AG04449 (cell line): ENCODE measurements at places on chromosomes 1 and 21.

DNA sequence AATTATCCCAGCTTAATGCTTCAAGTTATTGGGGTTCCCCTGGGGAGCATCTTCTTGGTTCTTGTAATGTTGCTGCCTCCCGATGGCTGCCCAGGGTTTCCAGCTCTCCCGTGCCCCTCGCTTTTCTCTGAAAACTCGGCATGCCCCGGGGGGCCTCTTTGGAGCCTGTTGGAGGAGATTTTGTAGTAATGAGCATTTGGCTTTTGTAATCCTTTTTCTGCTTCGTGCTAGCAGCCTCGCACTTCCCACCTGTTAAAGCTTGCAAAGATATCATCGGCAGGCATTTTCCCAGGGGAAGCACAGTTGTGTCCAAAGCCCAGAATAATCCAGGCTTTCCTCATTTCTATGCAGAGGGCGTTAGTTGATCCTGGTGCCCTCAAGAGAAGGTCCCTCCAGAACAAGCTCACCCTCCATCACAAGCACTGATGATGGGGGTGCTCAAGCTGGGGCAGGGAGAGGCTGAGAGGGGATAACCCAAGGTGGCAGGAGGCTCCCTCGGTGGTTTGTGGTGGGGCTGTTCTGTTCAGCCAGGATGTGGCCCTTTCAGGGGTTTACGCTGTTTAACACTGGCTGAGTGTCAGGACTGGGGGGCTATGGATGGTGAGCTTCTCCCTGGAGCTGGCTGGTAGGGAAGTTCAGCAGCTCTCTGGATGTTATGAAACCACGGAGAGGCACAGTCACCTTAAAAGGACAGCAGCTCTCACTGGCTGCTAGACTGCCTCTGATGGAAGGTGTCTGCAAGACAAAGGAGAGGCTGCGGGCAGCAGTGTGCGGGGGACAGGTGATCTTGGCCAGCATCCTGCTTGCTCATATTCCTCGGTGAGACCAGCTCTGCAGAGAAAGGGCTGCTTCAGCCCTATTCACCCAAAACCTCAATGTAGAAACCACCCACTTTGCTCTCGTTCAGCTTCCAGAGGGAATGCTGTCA is 477.1 kb upstream of the VAMP3 start:
- no peak for DNase-seq

GRCh38 chr1:162319493-162320175 is 57.0 kb downstream of the SPATA46 start:
- no peak for DNase-seq

GRCh38 chr1:5901150-5901549 is 91.1 kb downstream of the NPHP4 start:
- DNase-seq = no peak

- DNase-seq = no peak
Observed at GRCh38 chr1:13824626-13825025, 124.6 kb downstream of the PRDM2 start.

GRCh38 chr1:16292739-16293138 is 55.8 kb upstream of the CPLANE2 start:
- DNase-seq = no peak

DNA sequence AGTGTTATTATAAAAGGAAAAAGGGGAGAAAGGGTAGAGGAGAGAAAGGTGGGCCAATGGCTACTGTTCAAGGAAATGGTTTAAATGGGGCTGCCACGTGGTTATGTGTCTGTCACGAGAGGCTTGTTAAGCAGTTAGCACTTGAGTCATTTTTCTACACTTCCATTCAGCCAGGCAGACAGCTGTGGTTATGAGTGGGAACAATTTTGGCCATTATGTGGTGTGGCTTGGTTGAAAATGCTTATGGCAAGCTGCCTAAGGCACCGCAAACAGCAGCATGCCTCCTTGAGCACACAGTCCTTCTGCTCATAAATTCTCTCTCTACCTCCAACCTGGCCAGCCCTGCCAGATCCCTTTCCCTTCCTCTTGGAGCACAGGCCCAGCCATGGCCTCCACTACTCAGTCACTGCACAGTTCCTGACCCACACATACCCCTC is 3.2 kb upstream of the SRM start:
- peak; percentile 17 for DNase-seq

DNA sequence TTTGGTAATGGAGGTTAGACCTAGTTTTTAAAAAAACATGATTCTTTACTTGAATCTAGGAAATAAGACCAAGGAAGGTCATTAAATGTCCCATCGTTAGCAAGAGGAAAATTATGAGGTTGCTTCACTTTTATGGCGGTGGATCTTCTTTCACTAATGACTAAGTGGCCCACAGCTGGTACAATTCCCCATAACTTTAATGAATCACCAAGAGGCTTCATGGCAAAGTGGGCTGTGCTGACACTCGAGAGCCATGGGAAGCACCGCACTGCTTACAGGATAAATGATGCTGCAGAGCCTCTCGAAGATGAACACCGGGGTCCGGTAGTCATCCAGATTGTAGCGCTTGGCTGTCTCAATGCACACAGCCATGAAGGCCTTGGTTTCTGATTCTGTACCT is 108.8 kb downstream of the UBR4 start:
- DNase-seq = no peak

DNA sequence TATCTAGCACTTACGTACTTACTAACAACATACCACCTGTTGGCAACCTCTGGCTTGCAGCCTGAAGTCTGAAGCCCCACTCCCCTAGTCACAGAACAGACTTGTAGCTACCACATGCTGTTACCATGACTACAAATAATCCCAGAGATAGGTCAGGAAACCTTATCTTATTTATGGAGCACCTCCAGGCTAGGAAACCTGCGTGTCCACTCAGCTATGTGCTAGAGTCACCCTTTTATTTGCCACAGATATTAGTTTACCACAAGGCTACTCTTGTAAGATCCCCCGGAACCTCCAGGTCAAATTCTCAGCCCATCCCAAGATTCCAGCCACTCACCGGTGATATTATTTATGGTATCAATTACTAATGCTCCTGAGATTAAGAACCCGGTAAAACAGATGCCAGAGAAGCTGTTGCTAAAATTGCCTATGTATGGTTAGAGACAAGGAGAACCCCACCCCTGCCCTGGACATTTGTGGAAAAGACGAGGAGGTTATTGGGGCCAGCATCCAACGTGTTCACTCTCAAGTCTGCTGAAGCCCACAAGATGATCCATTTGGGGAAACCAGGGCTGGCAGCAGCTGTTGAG is 116.5 kb downstream of the TBX15 start:
- no peak for DNase-seq

DNA sequence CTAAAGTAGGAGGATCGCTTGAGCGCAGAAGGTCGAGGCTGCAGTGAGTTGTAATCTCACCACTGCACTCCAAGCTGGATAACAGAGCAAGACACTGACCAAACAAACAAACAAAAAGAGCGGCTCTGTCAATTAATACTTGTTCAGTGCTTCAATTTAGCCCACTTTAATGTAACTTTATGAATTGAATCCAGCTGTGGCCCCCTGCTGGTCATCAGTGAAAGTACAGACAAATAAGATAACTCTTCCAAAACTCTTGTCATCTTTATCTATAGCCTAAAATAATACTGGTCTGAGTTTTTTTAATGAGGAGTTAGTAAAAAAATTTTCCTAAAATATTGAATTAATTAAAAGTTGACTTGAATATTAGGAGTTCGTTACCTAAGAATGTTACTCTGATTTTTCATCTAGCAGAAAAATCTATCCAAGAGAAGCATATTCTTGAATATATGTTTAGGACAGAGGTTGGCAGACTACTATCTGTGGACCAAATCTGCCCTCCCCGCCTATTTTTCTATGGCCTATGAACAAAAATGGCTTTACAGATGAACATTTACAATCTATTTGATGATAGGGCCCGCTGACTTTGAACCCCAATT is 26.1 kb downstream of the ATP5PF start:
- DNase-seq = no peak

DNA sequence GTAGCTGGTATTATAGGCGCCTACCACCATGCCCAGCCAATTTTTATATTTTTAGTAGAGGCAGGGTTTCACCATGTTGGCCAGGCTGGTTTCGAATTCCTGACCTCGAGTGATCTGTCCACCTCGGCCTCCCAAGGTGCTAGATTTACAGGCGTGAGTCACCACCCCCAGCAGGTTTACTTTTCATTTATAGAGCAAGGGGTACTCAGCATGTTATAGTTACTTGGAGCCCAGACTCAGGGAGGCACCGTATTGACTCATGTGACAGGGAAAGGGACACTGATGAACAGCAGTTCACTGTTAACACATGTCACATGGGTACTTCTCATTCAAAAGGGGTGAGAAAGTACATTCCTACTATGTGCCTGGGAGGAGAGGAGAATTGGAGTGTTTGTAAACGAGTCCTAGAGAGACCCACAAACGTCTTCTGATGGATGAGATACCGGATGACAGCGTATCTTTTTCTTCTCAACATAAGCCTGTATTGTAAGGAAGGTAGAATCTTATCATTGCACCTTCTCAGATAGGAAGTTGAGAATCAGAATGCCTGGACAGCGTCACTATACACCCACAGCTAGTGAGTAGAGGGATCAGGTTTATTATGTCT is 510.0 kb downstream of the USP25 start:
- DNase-seq = no peak

DNA sequence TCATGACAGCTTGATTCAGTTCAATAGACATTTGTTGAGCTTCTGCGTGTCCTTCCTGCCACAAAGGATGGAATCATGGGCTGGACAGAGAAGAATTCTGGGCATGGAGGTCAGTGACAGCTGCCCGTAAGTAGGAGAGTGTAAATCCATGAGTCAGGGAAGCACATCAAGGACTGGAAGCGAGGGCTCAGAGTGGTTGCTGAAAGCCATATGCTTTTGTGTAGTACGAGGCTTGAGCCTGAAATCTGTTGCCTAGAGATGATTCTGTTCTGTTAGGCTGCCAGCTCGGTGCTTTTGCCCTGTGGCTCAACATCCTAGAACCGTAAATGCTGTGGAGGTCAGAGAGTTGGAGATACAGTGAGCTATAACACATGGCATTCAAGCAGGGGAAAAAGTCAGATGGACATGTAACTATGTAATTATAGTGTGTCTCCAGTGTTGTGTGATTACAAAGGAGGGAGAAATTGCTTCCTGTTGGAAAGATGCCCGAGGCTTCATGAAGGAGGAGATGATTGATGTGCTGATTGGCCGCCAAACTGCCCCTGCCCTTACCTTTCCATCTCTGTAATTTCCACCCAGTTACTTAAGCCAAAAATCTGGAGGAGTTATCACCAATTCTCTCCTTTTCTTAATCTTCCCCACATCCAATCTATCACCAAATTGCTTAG is 92.8 kb upstream of the CACNA1E start:
- DNase-seq = no peak

DNA sequence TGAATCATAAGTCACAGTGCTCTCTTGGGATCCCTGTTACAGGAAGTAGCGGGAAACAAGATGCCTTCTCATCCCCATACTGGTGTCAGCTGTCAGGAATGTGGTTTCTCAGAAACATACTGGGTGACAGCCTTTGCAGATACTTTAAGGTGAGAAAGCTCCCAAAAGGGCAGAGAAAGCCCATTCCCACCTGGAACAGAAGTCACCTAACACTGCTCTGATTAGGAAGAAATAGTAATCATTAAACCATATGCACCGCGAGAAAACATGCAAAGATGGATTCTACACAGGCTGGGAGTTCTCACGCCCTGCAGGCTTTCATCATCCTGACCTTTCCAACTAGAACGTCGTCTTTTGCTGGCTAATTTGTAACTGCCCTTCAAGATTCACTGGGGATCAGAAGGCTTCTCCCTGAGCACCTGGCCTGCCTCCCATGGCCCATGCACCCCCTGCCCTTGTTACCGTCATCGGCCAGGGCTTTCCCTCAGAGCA is 46.2 kb upstream of the SLC44A3 start:
- no peak for DNase-seq

DNA sequence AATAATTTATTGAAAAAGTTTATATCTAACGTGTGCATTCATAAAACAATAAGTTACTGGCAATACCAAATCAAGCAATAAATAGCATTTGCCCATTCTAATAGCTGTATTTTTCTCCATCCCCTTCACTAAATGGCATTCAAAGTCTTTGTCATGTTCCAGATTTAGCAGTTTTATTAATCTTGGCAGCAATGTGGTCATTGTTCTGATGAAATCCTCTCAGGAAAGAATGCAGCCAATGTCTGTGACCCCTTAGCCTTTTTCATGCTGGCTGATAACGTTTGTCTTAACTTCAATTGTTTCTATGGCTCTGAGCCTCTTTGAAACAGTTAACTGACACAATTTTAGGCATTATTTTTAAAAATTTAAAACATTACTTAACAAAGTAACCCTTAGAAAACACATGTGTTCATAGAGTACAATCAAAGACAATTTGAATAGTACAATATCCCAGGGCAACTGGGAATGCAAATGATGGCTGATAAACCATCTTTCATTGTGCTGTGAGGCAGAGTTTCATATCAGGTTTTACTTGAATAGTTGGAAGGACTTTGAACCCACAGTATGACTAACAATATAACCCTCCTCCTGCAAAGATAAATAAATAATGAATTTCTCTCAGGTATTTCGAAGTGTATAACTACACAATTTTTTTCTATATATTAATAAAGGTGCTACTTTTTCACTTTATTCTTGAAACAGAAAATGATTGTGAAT is 217.5 kb downstream of the LRRIQ3 start:
- no peak for DNase-seq

GRCh38 chr1:199550199-199551065 is 477.1 kb upstream of the NR5A2 start:
- DNase-seq = no peak

DNA sequence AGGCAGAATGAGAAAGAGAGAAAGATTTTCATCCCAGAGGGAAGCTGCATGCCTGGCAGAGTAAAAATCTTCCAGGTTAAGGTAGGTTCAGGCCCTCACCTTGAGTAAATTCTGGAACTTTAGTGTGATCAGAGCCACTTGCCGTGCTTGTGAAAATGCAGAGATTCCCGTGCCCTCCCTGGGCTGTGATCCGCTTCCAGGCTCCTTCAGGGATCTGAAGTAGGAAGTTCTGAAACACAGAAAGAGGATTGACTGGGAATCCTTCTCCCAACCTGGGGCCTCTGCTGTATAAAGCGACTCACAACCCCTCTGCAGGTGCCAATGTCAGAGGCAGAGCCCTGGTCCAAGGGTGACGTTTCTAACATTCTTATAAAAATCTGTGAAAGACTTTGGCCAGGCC is 26.6 kb downstream of the NUAK2 start:
- DNase-seq = no peak

- no peak for DNase-seq
Observed at GRCh38 chr1:167157114-167157513, 63.2 kb downstream of the STYXL2 start.

DNA sequence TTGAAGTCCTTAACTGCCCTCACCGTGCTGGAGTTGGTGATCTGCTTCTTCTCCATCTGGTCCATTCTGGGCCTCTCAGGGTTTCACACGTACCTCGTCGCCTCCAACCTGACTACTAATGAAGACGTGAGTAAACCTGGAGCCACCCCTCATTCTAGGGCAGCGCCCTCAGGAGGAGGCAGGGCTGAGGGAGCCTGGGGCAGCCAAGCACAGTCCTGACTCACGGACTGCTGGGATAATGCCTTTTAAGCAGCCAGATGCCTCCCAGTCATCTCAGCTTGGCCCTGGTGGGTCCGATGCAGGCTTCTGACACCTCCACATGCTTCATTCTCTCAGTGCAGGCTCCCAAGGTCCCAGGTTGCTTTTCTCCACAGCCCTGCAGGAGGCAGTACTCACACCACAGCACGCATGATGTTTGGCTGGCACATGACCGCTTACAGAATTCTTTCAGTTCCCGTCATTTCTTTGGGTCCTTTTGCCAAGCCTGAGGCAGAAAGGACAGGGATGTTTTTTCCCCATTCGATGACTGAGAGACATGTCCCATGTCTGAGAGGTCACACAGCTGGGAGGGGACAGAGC is 11.8 kb upstream of the SFN start:
- DNase-seq = no peak

- DNase-seq = no peak
Observed at GRCh38 chr1:27615346-27616192, 11.6 kb upstream of the AHDC1 start.
